T-cell (primary cell): ENCODE measurements at places on chromosomes 2 and 18.
A peak's percentile ranks its signal among the peaks of the same experiment; 100 is the strongest.

DNA sequence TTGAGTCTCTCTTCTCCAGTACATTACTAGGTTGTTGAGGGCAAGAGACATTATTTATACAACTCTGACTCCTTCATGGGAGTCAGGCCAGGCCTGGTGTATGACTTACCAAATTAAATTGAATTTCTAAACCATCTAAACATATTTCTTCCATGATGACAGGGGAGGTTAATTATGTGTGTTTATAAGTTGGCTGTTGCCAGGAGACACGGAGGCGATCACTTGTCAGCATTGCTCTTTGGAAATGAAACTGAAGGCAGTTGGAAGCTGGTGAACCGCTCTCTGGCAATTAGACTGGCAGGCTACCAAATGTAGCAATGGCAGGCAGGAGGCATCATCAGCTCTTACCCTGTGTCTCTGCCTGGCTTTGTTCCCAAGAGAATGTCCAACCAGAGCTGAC lies 241.4 kb downstream of the KCNS3 start:
- no peak overlapping the region for H3K27ac ChIP-seq
- no peaks in the 10 kb centered on the region for H3K36me3 ChIP-seq
- no peak overlapping the region for H3K4me3 ChIP-seq
- no peaks in the 10 kb centered on the region for H3K27me3 ChIP-seq

DNA sequence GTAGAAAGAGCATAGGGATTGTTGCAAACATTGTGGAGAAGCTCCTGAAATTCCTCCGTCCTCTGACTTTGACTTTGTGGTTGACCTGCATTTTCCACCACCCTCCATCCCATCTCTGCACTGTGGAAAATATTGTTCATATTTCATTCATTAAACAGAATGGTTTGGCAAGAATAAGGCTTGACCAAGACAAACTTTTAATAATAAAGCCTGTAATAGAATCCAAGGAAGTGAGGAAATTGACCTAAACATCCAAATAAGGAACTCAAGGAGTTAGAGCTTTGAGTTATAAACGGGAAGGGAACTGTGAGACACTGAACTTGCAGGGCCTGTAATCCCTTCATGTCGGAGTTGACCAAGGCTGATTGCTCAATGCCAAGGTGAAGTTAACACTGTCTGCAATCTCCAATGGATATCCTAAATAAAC lies 115.2 kb downstream of the GFPT1 start:
- no peak for DNase-seq
- H3K4me1 ChIP-seq: no peaks in the 10 kb centered on the region
- H3K27ac ChIP-seq: no peak overlapping the region
- H3K27me3 ChIP-seq: no peaks in the 10 kb centered on the region
- no peaks in the 10 kb centered on the region for H3K36me3 ChIP-seq
- H3K4me3 ChIP-seq: no peak overlapping the region

DNA sequence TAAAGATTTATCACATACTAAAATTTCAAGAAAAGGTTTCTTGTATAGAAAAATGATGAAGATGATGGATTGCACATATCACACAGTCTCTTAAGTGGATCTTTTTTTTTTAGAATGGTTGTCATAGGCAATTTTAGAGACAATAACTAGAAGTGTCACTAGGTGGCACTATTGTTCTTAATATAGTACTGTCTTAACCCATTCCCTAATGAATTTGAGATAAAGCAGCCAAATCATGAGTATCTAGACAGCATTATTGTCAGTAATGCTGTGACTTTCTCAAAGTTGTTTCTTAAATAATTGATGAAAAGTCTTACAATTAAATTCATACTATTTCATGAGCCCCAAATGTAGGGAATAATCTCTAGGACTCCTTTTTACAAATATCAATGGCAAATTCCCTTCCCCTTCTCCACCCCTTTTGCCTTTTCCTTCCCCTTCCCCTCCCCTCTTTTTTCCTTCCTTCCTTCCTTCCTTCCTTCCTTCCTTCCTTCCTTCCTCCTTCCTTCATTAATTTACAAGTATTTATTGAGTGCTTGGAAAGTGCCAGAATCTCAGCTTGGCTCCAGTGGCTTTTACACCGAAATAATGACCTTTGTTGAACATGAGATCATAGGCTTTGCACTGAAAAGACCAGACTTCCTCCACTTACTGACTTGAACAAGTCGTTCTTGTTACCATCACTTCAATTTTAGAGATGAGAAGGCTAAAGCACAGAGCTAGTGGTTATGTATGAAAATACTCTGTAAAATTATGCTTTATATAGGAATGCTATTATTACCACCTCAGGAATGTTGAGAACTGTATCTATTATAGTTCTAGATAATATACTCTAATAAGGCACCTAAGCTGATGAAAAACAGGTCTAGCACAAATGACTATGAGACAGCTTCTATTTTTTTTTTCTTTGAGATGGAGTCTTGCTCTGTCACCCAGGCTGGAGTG lies 19.8 kb downstream of the MYL12B start:
- H3K4me1 ChIP-seq: no peaks in the 10 kb centered on the region
- no peak for DNase-seq

DNA sequence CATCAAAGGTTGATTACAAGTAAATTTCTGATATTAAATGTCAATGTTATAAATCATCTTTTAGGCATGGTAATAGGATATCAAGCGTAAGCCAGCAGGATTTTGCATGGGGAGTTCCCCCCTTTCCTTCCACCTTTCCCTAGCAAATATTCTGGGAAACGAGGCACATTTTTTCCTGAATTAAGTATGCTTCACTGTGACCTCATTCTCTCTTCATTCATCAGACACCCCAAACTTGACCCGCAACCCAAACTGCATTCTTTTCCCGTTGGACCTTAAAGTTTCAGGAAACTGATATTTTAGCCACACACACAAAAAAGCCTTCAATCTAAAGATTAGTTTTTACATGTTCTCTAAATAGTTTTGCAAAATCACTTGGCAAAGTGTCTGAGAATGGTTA lies 214.5 kb upstream of the CTAGE1 start:
- no peaks in the 10 kb centered on the region for H3K36me3 ChIP-seq
- no peaks in the 10 kb centered on the region for H3K4me1 ChIP-seq
- H3K4me3 ChIP-seq: no peak overlapping the region
- H3K27ac ChIP-seq: no peak overlapping the region
- DNase-seq: no peak
- H3K27me3 ChIP-seq: no peaks in the 10 kb centered on the region

DNA sequence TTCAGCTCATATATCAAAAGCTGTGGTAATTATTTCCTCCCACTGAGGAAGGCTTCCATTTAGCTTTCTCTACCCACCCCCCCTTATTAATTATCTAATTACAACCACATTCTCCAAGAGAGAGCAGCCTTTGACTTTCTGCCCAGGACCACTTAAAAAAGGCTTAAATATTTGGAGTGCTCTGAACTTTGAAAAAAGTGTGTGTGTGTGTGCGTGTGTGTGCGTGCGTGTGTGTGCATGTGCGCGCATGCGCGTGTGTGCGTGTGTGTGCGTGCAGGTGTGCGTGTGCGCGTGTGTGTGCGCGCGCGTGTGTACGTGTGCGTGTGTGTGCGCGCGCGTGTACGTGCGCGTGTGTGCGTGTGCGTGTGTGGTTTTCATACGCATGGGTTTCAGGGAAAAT lies 57.8 kb downstream of the TWIST2 start:
- DNase-seq: no peak
- no peaks in the 10 kb centered on the region for H3K36me3 ChIP-seq
- peaks cover 20% of the 10 kb centered on the region for H3K27me3 ChIP-seq
- no peaks in the 10 kb centered on the region for H3K4me1 ChIP-seq
- no peak overlapping the region for H3K27ac ChIP-seq
- no peak overlapping the region for H3K4me3 ChIP-seq

DNA sequence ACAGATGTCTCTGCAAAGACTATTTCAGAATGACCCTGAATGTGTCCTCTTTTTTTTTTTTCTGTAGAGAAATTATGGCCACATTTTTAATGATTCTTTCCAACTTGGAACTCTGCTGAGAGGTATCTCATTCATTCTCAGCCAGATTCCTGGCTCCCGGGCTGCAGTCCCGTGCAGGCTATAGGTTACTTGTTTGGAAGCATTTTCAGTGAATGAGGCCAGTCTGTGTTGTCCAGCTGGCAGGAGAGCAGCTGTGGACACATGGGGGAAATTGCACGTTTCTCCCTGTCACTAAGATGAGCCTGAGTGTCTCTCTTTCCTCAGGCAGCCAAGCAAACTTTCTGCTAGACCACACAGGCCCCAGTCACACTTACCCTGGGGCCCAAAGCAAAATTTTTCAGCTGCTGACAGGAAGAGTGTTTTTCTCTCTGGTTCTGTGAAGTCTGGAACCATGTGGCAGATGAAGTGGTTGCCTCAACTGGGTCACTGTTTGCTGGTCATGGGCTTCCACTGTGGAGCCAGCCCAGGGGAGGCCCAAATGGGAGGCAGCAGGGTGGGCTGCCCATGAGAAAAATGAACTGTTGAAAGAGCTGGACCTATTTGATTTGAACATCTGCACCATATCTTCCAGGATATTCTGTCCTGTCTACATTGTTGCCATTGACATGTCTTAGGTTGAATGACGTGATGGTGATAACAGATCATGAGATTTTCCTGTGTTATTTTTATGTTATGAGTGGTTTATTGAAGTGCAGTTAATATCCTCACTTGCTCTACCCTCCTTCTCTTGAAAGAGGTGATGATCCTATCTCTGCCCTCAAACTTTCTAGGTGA lies 431.2 kb downstream of the LPIN1 start:
- DNase-seq: no peak
- peaks cover 25% of the 10 kb centered on the region for H3K4me1 ChIP-seq
- peak overlapping the region; percentile 60 for H3K27ac ChIP-seq
- no peaks in the 10 kb centered on the region for H3K36me3 ChIP-seq
- no peaks in the 10 kb centered on the region for H3K27me3 ChIP-seq
- no peak overlapping the region for H3K4me3 ChIP-seq

DNA sequence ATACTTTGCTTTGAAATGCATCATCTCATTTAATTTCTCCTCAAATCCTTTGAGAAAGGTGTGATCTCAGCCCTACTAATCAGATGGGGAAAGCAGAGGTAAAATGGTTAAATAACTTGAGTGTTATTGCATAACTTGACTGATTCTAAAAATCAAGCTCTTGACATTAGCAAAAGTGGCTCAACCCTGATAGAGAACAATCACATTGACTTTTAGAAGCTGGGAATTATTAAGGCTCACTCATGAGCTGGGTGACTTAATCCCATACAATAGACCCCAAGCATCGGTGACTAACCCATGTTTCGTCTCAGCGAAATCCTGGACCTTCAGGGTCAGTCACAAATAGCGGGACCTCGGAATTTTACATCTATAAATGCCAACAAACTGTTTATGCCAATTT lies 378.9 kb downstream of the NBAS start:
- no peak for DNase-seq
- H3K36me3 ChIP-seq: peaks cover 17% of the 10 kb centered on the region

DNA sequence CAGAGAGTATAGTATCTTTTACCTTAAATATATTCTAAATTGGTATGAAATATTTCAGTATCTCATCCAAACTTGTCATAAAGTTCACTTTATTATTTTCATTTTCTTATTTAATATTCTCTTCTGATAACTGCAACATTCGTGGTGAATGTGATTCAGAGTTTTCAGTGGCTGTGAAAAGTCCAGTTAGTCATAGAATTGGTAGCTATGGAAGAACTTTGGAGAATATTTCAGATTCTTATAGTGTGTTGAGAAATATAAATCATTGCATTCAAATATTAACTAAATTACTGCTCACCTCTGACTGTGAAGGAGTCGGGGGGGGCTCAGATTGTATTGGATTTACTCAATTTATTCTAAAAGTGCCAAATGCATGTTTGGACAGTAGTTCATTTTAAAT lies 178.6 kb upstream of the VWC2L start:
- DNase-seq: no peak
- H3K4me3 ChIP-seq: no peak overlapping the region
- H3K4me1 ChIP-seq: no peaks in the 10 kb centered on the region
- no peak overlapping the region for H3K27ac ChIP-seq

- no peak overlapping the region for H3K4me3 ChIP-seq
- H3K36me3 ChIP-seq: no peaks in the 10 kb centered on the region
- H3K27ac ChIP-seq: no peak overlapping the region
- H3K27me3 ChIP-seq: no peaks in the 10 kb centered on the region
These were observed 167.5 kb downstream of the MCFD2 start for GRCh38 chr2:46748121-46748520.

GRCh38 chr2:180202467-180202951 lies 195.4 kb upstream of the CWC22 start:
- H3K27me3 ChIP-seq: no peaks in the 10 kb centered on the region
- H3K27ac ChIP-seq: no peak overlapping the region
- H3K4me3 ChIP-seq: no peak overlapping the region
- no peak for DNase-seq
- H3K4me1 ChIP-seq: no peaks in the 10 kb centered on the region
- H3K36me3 ChIP-seq: no peaks in the 10 kb centered on the region

GRCh38 chr2:163552758-163553157 lies 183.1 kb downstream of the FIGN start:
- no peak overlapping the region for H3K27ac ChIP-seq
- no peaks in the 10 kb centered on the region for H3K4me1 ChIP-seq
- no peaks in the 10 kb centered on the region for H3K27me3 ChIP-seq
- H3K36me3 ChIP-seq: no peaks in the 10 kb centered on the region
- no peak overlapping the region for H3K4me3 ChIP-seq

GRCh38 chr2:69387770-69388481 lies 899 bp upstream of the GFPT1 start:
- H3K27me3 ChIP-seq: no peaks in the 10 kb centered on the region
- no peaks in the 10 kb centered on the region for H3K36me3 ChIP-seq
- DNase-seq: no peak
- peak overlapping the region; percentile 48 for H3K27ac ChIP-seq
- H3K4me1 ChIP-seq: peaks cover 15% of the 10 kb centered on the region
- H3K4me3 ChIP-seq: peak overlapping the region; percentile 61

- no peaks in the 10 kb centered on the region for H3K36me3 ChIP-seq
- H3K27ac ChIP-seq: no peak overlapping the region
- no peak overlapping the region for H3K4me3 ChIP-seq
- peaks cover 3% of the 10 kb centered on the region for H3K27me3 ChIP-seq
These were observed 3.2 kb upstream of the RAB17 start for GRCh38 chr2:237593596-237594320.

- peak; percentile 65 for DNase-seq
- no peaks in the 10 kb centered on the region for H3K27me3 ChIP-seq
- H3K36me3 ChIP-seq: peaks cover 40% of the 10 kb centered on the region
- H3K27ac ChIP-seq: no peak overlapping the region
- H3K4me3 ChIP-seq: no peak overlapping the region
These were observed 6.2 kb downstream of the MRPS5 start for GRCh38 chr2:95115418-95115817.

- H3K4me3 ChIP-seq: peak overlapping the region; percentile 42
- peaks cover 16% of the 10 kb centered on the region for H3K4me1 ChIP-seq
- H3K36me3 ChIP-seq: no peaks in the 10 kb centered on the region
- peaks cover 8% of the 10 kb centered on the region for H3K27me3 ChIP-seq
These were observed 36.1 kb upstream of the MRPL33 start for GRCh38 chr2:27735263-27735904.

DNA sequence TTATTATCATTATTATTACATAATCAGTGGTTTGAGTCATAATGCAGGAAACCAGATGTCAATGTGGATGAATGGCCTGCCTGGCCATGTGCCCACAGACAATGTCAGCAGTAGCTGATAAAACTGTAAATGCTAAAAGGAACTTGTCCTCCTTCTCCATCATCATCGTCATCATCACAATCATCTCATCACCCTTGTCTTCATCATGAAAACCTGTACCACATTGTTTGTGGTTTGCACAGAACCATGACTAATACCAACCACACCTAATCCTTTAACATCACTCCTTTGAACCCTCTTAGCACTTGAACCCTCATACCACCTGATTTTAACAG lies 96.0 kb downstream of the HNMT start:
- no peak overlapping the region for H3K27ac ChIP-seq
- no peaks in the 10 kb centered on the region for H3K36me3 ChIP-seq
- no peak for DNase-seq
- no peak overlapping the region for H3K4me3 ChIP-seq
